ENCODE measurements at places on chromosomes 4 and X. TPM values are rescaled to one million over a fixed set of nuclear protein-coding genes. Genes with fewer than 3 reads are reported as not detected.

GRCh38 chr4:165369522-165369921 lies 9.3 kb upstream of the CPE start:
- peak; percentile 82 for DNase-seq

GRCh38 chr4:132642016-132642817 lies 506.9 kb upstream of the PCDH10 start:
- DNase-seq = peak; percentile 37

- no peak for DNase-seq
Measured at GRCh38 chr4:67861513-67861912, 22.3 kb downstream of the TMPRSS11D start.

DNA sequence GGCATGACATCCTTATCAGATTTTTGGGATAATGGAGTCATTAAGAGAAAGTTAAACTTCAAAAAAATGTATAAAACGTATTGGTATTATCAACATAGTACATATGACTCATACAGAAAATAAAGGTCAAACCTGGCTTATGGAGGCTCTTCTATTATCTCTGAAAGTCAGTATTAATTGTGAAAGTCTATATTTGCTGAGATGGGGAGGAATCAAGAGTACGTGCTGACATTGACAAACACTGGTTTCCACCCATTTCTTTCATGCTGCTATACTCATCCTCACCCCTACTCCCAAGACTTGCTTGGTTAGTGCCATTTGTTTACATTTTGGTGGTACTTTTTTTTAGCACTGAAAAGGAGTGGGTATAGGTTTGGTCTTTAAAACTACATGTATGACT lies 30.8 kb upstream of the PLA2G12A start:
- no peak for DNase-seq

GRCh38 chr4:82458729-82459128 lies 28.3 kb downstream of the ENOPH1 start:
- no peak for DNase-seq

GRCh38 chr4:53043891-53044650 lies 182.0 kb downstream of the RASL11B start:
- DNase-seq = no peak

DNA sequence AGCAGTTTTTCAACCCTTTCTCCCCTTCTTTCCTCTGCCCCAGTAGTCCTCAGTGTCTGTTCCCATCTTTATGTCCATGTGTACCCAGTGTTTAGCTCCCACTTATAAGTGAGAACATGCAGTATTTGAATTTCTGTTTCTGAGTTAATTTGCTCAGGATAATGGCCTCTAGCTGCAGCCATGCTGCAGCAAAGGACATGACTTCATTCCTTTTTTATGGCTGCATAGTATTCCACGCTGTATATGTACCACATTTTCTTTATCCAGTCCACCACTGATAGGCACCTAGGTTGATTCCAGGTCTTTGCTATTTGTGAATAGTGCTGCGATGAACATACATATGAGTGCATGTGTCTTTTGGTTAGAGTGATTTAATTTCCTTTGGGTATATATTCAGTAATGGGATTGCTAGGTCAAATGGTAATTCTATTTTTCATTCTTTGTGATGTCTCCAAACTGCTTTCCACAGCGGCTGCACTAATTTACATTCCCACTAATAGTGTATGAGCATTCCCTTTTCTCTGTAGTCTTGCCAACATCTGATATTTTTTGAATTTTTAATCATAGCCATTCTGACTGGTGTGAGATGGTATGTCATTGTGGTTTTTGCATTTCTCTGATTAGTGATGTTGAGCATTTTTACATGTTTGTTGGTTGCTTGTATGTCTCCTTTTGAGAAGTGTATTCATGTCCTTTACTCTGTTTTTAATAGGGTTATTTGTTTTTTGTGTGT lies 54.6 kb upstream of the ANK2 start:
- DNase-seq = no peak

DNA sequence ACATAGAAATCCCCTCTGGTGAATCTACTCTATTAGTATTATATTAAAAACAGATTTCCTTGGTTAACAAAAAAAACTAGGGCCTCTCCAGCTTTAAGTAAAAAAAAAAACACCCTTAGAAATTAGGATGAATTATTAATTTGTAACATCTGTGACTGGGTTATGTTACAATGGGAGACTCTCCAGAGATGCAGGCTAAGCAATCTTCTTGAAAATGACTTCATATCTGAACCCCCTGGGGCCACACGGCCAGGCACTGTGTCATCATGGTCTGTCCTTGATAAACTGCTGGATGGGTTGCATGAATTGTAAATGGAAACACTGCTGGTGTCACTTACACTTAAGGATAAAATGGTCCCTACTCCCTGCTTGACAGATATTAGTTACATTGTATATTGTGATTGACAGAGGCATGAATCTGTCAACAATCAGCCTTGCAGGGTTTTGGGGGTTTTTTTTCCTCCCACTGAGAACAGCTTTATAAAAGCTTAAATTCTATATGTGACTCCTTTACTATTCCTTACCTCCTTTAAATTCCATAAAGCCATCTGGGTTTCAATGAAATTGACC lies 49.1 kb downstream of the PRKG2 start:
- DNase-seq = no peak

GRCh38 chr4:101835121-101835904 lies 44.8 kb downstream of the BANK1 start:
- DNase-seq = no peak

The BTK gene
- 0.22 TPM for polyA plus RNA-seq

The PACRGL gene
- polyA plus RNA-seq = 8.1 TPM

The WDR17 gene
- not detected for polyA plus RNA-seq

The DMRTC1 gene
- not detected for polyA plus RNA-seq

The NAP1L2 gene
- not detected for polyA plus RNA-seq

The NUDT11 gene
- 1.5 TPM for polyA plus RNA-seq

Data from small intestine (tissue), 16 donors.